ENCODE measurements at places on chromosomes 1 and 21.

GRCh38 chr1:29634324-29634723 is 398.0 kb downstream of the PTPRU start:
- DNase-seq = no peak

DNA sequence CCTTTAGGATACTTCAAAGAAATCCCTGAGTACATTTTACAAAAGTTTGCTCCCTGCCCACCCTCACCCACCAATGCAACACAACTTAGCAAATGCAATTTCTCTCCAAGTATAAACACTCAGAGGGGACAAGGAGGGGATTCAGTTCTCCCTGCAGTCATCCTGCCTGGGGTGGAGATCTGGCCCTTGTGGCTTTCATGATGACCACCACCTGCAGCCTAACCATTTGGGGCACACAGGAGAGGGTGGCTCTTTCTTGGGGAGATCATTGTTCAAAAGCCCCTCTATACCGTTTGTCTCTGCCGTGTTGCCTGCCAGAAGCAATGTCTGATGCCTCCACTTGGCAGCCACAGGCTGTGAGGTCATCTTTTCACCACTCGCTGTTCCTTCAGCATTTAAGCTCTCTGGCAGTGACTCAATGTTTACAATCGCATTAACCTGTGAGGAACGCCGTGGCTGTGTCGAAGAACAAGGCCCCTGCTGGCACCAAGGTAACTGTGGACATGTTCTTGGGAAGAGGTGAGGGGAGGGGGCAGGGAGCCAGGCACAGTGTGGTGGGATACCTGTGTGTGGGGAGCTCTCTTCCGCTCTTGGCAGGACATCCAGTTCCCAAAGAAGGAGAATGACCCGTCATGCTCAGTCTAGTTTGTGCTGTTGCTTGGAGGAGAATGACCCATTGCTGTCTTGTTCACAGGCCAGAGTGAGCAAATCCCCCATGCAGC is 103.9 kb upstream of the DUSP10 start:
- DNase-seq = peak; percentile 58

- DNase-seq = no peak
These were observed 31.0 kb downstream of the MATN1 start for GRCh38 chr1:30692201-30692947.

GRCh38 chr1:101004670-101005069 is 20.9 kb downstream of the DPH5 start:
- no peak for DNase-seq

DNA sequence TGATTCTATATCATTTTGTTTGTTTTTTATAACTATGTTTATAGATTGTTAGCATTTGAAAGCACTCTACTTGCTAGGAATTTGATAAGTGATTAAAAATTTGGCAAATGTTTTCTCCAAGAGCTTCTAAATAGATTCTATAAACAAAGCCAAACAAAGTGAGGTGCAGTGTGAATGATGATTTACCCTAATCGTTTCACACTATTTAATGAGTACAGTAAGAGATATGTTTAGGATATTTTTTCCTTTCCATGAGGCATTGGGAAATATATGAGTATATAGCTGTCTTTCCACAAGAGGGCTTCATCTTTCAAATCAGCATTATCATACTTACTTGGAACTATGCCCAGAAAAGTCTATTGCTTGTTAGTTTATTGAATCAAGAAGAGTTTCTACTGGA is 277.0 kb upstream of the BRINP3 start:
- DNase-seq = no peak

- DNase-seq = no peak
These were observed 132.9 kb upstream of the ERG start for GRCh38 chr21:38631206-38631605.

DNA sequence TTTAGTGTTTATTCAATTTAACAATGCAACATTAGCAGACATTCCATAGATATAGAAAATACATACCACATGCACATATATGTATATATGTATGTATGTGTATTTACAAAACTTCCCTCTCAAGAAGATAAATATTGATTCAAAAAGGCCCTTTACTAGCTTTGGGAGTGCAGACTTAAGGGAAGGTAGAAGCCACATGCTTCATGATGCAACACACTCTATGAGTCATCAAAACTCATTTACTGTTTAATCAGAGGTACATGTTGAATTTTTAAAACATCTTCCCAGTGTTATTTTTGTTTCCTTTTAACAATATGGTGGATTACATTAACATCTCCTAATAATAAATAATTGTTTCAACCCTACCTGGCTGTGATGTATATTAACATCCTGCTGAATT is 61.4 kb upstream of the KIRREL1 start:
- DNase-seq = no peak

- no peak for DNase-seq
These were observed 506.8 kb upstream of the CAMK1G start for GRCh38 chr1:209076688-209077087.
